SJSA1 (cell line): ENCODE measurements at places on chromosomes 11 and 22. TPM values are rescaled to one million over a fixed set of nuclear protein-coding genes. Genes with fewer than 3 reads are reported as not detected.

DNA sequence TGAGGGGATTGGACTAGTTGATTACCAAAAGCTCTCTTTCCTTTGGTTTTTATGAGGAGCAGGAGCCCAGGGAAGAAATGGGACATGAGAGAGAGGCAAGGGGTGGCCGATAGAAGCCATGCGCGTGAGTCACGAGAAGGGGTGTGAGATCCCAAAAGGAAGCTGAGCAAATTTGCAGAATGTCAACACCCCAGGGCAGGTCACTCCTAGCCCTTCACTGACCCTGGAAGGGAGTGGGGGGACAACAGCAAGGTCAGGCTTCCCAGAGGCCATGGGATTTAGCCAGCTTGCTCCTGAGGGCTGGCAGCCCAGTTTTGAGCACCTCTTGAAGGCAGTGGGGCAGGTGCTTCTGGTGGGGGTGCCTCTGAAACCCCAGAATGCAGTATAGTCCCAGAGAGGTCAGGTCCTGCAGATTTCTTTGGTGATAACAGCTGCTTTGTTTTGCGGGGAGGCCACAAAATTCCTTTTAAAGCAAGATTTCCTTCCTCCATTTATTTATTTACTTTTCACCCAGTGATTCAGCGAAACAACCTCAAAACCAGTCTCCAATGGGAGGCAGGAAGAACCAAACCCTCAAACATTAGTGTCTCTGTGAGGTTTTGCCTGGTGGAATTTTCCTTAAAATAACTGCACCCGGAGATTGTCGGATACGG is 40.1 kb upstream of the TIMP3 start:
- DNase-seq, result peak; percentile 57

- no peak for DNase-seq
These were observed 368.6 kb downstream of the TBC1D22A start for GRCh38 chr22:47130883-47131631.

DNA sequence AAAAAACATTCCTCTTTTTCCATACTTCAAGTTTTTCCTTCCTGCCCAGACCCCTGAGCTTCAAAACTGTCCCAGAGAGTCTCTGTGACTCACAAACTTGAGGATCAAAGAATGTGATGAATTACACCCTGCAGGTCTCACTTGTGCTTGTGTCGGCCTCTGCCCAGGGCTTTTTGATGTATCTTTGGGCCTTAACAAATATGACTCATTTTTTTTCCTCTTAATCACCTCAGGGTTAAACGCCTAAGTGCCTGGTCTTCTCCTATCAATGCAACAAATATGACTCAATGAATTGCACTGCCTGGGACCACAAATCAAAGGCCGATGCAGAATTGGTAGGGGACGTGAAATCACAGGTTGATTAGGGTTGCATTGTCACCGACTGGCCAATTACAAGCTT is 267.7 kb downstream of the LARGE1 start:
- DNase-seq, result no peak

- DNase-seq, result no peak
These were observed 10.8 kb downstream of the SIK3 start for GRCh38 chr11:117087446-117087845.

GRCh38 chr11:70071996-70072395 is 6.1 kb upstream of the ANO1 start:
- peak; percentile 52 for DNase-seq

- DNase-seq, result no peak
These were observed 7.6 kb upstream of the CCKBR start for GRCh38 chr11:6251990-6252473.

GRCh38 chr11:34427186-34427805 is 11.4 kb upstream of the CAT start:
- DNase-seq, result peak; percentile 20

DNA sequence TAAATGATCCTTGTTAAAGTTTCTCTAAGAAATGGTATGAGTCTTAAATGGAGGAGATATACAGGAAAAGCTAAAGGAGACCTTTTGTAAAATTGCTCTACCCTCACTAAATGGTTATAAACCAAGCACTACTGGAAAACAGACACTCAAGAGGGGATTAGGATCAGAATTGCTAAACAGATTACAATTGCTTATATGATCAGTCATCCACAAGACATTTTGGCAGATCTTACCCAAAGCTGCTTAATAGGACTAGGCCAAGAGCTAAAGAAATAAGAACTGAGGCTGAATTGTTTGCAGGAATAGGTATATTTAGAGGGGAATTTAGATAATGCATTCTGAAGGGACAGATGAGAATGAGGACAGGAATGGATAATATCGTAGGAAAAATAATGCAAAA is 9.5 kb downstream of the HARBI1 start:
- DNase-seq, result no peak

- no peak for DNase-seq
These were observed 323.1 kb downstream of the LUZP2 start for GRCh38 chr11:24819863-24820434.

GRCh38 chr11:75555079-75555811 is 6.8 kb upstream of the SERPINH1 start:
- DNase-seq, result no peak

DNA sequence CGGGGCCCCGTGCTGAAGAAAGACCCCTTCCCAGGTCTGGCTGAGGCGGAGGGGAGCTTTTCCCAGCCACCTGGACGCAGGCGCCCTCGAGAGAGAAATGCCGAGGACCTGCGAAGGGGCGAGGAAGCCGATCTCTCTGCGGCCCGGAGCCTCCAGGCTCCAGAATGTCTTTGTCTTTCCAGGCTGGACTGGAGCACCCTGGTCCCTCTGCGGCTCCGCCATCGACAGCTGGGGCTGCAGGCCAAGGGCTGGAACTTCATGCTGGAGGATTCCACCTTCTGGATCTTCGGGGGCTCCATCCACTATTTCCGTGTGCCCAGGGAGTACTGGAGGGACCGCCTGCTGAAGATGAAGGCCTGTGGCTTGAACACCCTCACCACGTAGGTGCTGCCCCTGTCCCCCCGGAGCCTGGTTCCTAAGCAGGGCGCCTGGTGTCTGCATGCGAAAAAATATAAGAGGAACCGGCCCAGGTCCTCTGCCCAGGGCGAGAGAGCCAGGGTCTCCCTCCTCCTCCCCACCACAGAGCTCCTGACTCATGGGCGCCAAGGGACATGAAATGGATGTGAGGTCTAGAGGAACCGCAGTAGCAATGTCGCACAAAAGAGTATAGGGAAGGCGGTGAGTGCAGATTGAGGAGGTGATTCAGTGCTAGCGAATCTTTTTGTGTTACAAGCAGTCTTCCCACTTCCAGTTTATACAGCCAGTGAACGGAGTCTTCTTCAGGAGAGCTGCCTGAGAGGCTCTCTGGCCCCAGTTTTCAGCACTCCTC is 11.0 kb downstream of the GLB1L2 start:
- no peak for DNase-seq

- no peak for DNase-seq
These were observed 46.8 kb downstream of the NAT10 start for GRCh38 chr11:34151916-34152845.

DNA sequence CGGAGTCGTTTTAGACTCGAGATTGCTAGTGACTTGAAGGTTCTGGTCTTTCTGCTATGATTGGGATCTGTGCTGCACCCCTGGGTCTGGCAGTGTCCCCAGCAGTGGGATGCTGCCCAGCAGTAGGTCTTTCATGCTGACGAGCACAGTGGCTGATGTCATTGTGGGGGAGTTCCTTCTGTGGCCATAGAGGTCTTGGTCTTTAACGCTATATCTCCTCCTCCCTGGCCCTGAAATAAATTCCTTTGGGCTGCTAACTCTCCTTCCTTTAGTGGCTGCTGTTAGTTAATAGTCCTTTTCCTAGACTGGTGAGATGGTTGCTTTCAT is 136.3 kb downstream of the TEAD1 start:
- no peak for DNase-seq

- no peak for DNase-seq
These were observed 88.1 kb downstream of the GALNT18 start for GRCh38 chr11:11533751-11534150.

GRCh38 chr11:2837096-2837601 is 48.4 kb downstream of the CDKN1C start:
- DNase-seq, result peak; percentile 75

GRCh38 chr22:21052715-21053459 is 7.1 kb downstream of the LRRC74B start:
- DNase-seq, result no peak

GRCh38 chr11:2531277-2531986 is 86.6 kb downstream of the KCNQ1 start:
- peak; percentile 83 for DNase-seq

DNA sequence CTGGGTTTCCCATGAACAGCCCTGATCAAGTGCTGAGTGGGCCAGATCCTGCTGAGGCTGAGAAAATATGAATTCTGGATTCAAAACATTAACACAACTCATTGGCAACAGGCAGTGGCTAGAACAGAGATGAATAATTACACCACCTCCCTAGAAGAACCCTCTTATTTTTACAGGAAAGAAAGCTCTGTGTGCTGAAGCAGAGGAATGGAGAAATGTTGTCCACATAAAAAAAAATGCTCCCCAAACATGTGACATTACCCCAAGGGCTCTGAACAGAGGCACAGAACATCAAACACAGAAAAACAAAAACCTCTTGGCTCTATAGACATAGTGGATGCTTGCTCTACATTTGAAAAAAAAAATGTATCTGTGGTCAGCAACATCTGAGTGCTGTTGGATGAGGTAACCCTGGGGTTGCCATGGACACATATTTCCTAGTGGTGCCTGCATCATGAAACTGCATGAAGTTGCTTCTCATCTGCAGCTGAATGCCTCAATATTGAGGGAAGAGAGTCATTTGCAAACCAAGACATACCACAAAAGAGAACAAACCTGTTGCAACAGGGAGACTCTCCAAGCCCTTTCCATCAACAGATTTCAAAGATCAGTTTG is 98.8 kb downstream of the SNX19 start:
- no peak for DNase-seq

GRCh38 chr22:45802054-45802453 is 130.4 kb downstream of the ATXN10 start:
- no peak for DNase-seq

Gene TIMP3
- 35.4 and 38.1 TPM in 2 replicates for total RNA-seq

Gene SHISA8
- total RNA-seq, result not detected in 2 replicates

Gene RFPL1
- total RNA-seq, result not detected in 2 replicates

Gene PAFAH1B2
- 65.8 and 79.8 TPM in 2 replicates for total RNA-seq

Gene ATG16L2
- 3.2 and 7.8 TPM in 2 replicates for total RNA-seq

Gene FAT3
- 0.16 and 0.32 TPM in 2 replicates for total RNA-seq

Gene CCDC116
- total RNA-seq, result 0.13 TPM in 1 of 2 replicates, not detected in the other

Gene TRIM6
- total RNA-seq, result 24.1 and 26.2 TPM in 2 replicates

Gene ACRV1
- not detected in 2 replicates for total RNA-seq

Gene PLA2G3
- not detected in 2 replicates for total RNA-seq

Gene RPLP2
- total RNA-seq, result 504 and 706 TPM in 2 replicates

Gene FOLR2
- total RNA-seq, result not detected in 2 replicates

Gene GCAT
- 54.7 and 60.9 TPM in 2 replicates for total RNA-seq
